ENCODE measurements at places on chromosomes 7 and 10.

DNA sequence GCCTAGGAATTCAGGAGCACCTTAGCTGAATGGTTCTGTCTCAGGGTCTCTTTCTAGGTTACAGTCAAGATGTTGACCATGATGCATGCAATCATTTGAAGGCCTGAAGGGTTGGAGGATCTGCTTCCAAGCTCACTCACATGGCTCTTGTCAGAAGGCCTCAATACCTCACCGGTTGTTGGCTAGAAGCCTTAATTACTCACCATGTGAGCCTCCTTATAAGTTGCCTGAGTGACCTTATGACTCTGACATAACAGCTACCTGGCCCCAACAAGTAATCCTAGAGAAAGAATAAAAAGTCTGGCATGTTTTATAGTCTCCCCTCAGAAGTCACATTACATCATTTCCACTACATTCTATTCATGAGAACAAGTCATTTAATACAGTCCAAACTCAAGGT, 3.4 kb upstream of the C1GALT1 start:
- DNase-seq = no peak

GRCh38 chr7:28270536-28270935, 89.9 kb upstream of the JAZF1 start:
- no peak for DNase-seq

DNA sequence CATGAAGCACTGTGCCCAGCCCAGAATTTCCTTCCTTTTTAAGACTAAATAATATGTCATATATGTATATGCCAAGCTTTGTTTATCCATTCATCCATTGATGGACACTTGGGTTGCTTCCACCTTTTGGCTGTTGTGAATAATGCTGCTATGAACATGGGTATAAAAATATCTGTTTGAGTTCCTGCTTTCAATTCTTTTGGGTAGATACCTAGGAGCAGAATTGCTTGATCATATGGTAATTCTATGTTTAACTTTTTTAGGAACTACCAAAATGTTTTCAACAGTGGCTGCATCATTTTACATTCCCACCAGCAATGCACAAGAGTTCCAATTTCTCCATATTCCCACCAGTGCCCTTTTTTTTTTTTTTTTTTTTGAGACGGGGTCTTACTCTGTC, 13.2 kb upstream of the PLAU start:
- DNase-seq = no peak

GRCh38 chr7:127346575-127347256, 45.8 kb downstream of the ZNF800 start:
- DNase-seq = no peak

GRCh38 chr10:4099202-4099601, 314.2 kb upstream of the KLF6 start:
- DNase-seq = no peak

Measured in EL (cell line).